ENCODE measurements at places on chromosomes 7 and 10. TPM values are rescaled to one million over a fixed set of nuclear protein-coding genes. Genes with fewer than 3 reads are reported as not detected.

DNA sequence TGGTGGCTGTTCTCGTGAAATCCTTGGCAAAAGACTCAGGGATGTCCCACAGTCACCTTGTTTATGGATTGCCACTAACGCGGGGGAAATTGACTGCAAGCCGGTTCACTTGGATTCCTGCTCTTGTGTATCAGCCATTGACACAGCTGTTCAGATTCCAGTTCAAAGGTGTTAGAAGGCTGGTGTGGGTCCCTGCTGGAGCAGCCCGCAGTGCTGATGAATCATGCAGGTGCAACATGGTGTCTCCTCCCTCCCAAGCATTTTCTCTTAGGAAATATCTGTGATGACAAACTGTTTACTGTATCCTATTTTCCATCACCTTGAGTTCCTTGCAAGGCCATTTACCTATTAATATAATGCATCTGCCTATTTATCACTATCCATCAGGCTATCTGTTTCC, 170.1 kb downstream of the GATA3 start:
- H3K4me3 ChIP-seq: no peak overlapping the region
- no peaks in the 10 kb centered on the region for H3K27me3 ChIP-seq
- no peak overlapping the region for H3K27ac ChIP-seq
- no peaks in the 10 kb centered on the region for H3K36me3 ChIP-seq
- no peak for DNase-seq
- peaks cover 15% of the 10 kb centered on the region for H3K4me1 ChIP-seq

DNA sequence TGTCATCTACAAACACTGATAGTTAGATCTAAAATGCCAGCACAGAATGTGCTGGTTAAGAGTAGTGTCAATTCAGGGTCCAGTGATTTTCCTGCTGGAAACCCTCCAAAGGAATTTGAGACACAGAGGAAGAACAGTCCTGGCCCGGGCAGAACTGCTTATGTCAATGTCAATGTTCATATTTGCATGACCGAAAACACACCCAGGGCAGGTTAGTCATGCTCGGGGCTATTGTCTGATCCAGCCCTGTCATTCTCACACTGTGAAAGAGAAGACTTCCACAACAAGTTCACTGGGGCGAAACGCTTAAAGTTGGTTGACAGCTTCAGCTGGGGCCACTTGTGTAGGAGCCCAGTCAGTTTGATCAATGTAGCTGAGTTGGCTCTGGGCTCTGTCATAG, 139.3 kb downstream of the C1GALT1 start:
- H3K27me3 ChIP-seq: no peaks in the 10 kb centered on the region
- no peaks in the 10 kb centered on the region for H3K4me1 ChIP-seq
- no peak for DNase-seq
- H3K4me3 ChIP-seq: no peak overlapping the region

The ARHGAP22 gene
- polyA plus RNA-seq: not detected

GRCh38 chr7:128039544-128039953, 8.3 kb upstream of the LRRC4 start:
- H3K4me1 ChIP-seq: no peaks in the 10 kb centered on the region
- H3K27me3 ChIP-seq: no peaks in the 10 kb centered on the region
- DNase-seq: no peak
- H3K4me3 ChIP-seq: no peak overlapping the region

- H3K4me3 ChIP-seq: peak overlapping the region; percentile 70
- no peaks in the 10 kb centered on the region for H3K36me3 ChIP-seq
- H3K27me3 ChIP-seq: no peaks in the 10 kb centered on the region
- H3K27ac ChIP-seq: peak overlapping the region; percentile 91
- DNase-seq: no peak
Measured at GRCh38 chr10:78301891-78302738, 268.5 kb downstream of the RPS24 start.

DNA sequence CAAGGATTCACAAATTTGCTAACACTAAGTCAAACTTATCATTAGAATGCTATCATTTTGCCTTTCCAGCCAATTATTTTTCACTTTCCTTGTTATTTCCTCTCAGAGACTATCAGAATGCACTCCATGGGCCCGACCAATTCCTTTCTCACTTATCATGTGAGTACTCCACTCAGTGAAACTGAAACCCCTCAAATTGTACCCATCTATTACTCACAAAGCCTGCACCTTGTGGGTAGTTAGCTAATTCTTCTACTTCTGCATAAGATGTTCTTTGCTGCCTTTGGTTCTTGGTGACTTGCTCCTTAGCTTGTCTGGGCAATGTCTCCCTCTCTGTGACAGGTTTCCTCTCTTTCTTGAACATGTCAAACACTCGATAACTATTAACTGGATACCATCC, 35.2 kb upstream of the MBL2 start:
- no peaks in the 10 kb centered on the region for H3K4me1 ChIP-seq
- H3K36me3 ChIP-seq: no peaks in the 10 kb centered on the region
- no peak overlapping the region for H3K27ac ChIP-seq
- DNase-seq: no peak

- H3K27me3 ChIP-seq: no peaks in the 10 kb centered on the region
Measured at GRCh38 chr10:129662426-129662825, 195.4 kb downstream of the MGMT start.

The COL17A1 gene
- polyA plus RNA-seq: not detected

The CASTOR2 gene
- 0.55 TPM for polyA plus RNA-seq

DNA sequence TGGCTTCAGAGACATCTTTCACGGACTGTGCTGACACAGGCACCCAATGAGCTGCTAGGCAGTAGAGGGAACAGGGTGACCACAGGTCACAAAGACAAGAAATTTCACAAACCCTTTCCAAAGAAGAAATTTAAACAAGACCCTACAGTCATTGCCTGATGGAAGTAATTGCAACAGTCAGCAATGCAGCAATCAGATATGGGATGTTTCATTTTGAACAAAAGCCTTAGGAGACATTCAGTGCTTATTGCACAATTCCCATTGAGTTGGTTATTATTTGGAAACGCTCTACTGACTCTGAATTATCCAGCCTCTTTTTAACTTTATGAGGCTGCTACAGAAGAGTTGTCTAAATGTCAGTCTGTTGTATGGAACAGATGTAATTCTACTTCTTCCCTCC, 85.5 kb downstream of the ETV1 start:
- DNase-seq: no peak
- no peak overlapping the region for H3K4me3 ChIP-seq
- H3K27ac ChIP-seq: no peak overlapping the region
- H3K4me1 ChIP-seq: peaks cover 16% of the 10 kb centered on the region
- H3K27me3 ChIP-seq: no peaks in the 10 kb centered on the region
- H3K36me3 ChIP-seq: no peaks in the 10 kb centered on the region

The GFRA1 gene
- not detected for polyA plus RNA-seq

DNA sequence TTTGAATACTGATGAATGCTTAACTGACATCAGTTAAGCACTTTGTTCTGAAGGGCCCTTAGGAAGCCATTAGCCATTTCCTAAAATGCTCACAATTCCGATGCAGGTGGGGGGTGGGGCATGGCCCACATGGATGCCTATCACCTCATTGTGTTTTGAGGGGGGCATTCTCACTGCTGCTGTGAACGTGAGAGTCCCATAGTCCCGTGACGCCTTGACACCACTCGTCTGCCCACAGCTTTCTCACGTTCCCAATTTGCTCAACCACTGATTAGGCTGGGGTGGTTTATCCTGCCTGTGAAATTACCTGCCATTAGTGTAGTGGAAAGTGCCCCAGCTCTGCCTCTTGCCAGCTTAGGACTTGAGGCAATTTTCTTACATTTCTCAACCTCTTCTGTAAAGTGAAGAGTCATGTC, 31.9 kb downstream of the DUSP5 start:
- no peak overlapping the region for H3K27ac ChIP-seq
- no peaks in the 10 kb centered on the region for H3K36me3 ChIP-seq
- no peak overlapping the region for H3K4me3 ChIP-seq

- no peaks in the 10 kb centered on the region for H3K36me3 ChIP-seq
- no peaks in the 10 kb centered on the region for H3K27me3 ChIP-seq
- H3K4me3 ChIP-seq: no peak overlapping the region
- H3K27ac ChIP-seq: no peak overlapping the region
- H3K4me1 ChIP-seq: no peaks in the 10 kb centered on the region
Measured at GRCh38 chr10:108036265-108036664, 871.8 kb upstream of the SORCS1 start.

The PROSER2 gene
- 0.18 TPM for polyA plus RNA-seq

The GNGT1 gene
- not detected for polyA plus RNA-seq

The ELOVL3 gene
- polyA plus RNA-seq: not detected

- H3K27ac ChIP-seq: no peak overlapping the region
- H3K27me3 ChIP-seq: peaks cover 13% of the 10 kb centered on the region
- peaks cover 13% of the 10 kb centered on the region for H3K4me1 ChIP-seq
- no peaks in the 10 kb centered on the region for H3K36me3 ChIP-seq
- H3K4me3 ChIP-seq: no peak overlapping the region
- no peak for DNase-seq
Measured at GRCh38 chr7:1665549-1666316, 4.3 kb upstream of the ELFN1 start.

GRCh38 chr10:3891396-3891795, 106.4 kb upstream of the KLF6 start:
- DNase-seq: no peak
- peak overlapping the region; percentile 89 for H3K27ac ChIP-seq
- H3K4me1 ChIP-seq: peaks cover 70% of the 10 kb centered on the region
- no peaks in the 10 kb centered on the region for H3K27me3 ChIP-seq

The VWDE gene
- polyA plus RNA-seq: 0.26 TPM

The CDHR1 gene
- not detected for polyA plus RNA-seq

GRCh38 chr7:42736931-42737330, 174.9 kb downstream of the C7orf25 start:
- no peak for DNase-seq
- no peak overlapping the region for H3K27ac ChIP-seq
- H3K36me3 ChIP-seq: no peaks in the 10 kb centered on the region
- H3K4me1 ChIP-seq: no peaks in the 10 kb centered on the region
- H3K27me3 ChIP-seq: no peaks in the 10 kb centered on the region
- no peak overlapping the region for H3K4me3 ChIP-seq

- no peak overlapping the region for H3K27ac ChIP-seq
- DNase-seq: peak; percentile 21
- no peaks in the 10 kb centered on the region for H3K36me3 ChIP-seq
- H3K27me3 ChIP-seq: peaks cover 5% of the 10 kb centered on the region
- no peak overlapping the region for H3K4me3 ChIP-seq
Measured at GRCh38 chr7:130242198-130243014, 24.3 kb upstream of the CPA2 start.

DNA sequence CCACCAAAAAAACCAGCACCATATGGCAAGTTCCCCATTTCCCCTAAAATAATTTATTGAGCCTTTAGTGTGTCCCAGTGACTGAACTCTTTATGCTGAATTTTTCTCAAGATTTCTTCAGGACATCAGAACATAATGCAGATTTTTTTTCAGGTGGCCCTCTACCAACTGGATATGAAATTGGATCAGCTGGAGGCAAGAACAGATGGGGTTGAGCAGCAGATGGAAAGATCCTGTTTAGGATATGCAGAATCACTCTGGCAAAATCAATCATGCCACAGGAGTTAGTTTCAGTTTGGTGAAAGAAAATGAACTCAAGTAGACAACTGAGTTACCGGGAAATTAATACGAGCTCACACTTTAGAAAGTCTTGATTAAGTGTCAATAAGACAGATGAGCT, 761.5 kb upstream of the C7orf33 start:
- no peaks in the 10 kb centered on the region for H3K4me1 ChIP-seq
- no peak overlapping the region for H3K27ac ChIP-seq
- H3K36me3 ChIP-seq: no peaks in the 10 kb centered on the region
- no peak overlapping the region for H3K4me3 ChIP-seq

- peak within 1 kb of the TSS; percentile 70 for H3K4me3 ChIP-seq
- peak within 1 kb of the TSS; percentile 83 for H3K27ac ChIP-seq
- peaks cover 39% of the 10 kb centered on the region for H3K4me1 ChIP-seq
- H3K36me3 ChIP-seq: no peaks in the 10 kb centered on the region
- no peaks in the 10 kb centered on the region for H3K27me3 ChIP-seq
Measured at GRCh38 chr7:94509264-94509886, at the start of gene CASD1. TSS of gene CASD1 (plus strand) at chr7:94509809. CDS start at chr7:94510085, 276 bp downstream.

DNA sequence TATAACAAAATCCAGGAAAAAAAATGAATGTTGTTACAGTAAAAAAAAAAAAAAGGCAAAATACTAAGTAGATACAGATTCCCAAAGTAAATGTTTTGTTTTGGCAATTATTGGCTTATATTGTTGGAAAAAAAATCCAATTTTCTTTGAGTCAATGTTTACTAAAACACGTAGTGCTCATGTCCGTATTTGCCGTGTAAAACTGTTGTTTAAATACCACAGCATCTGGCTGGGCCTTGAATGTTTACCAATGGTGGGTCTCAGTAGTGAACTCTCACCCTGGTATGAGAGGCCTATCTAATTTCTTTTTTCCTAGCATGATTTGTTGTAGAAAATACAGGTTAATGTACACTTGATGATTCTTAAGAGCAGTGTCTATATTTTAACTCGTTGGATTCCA, 41.4 kb upstream of the SLC26A5 start:
- H3K27ac ChIP-seq: no peak overlapping the region
- H3K4me3 ChIP-seq: no peak overlapping the region
- no peaks in the 10 kb centered on the region for H3K36me3 ChIP-seq
- H3K4me1 ChIP-seq: no peaks in the 10 kb centered on the region
- H3K27me3 ChIP-seq: no peaks in the 10 kb centered on the region
- DNase-seq: no peak

- no peak overlapping the region for H3K27ac ChIP-seq
- DNase-seq: no peak
- H3K4me3 ChIP-seq: no peak overlapping the region
- H3K27me3 ChIP-seq: no peaks in the 10 kb centered on the region
- peaks cover 5% of the 10 kb centered on the region for H3K4me1 ChIP-seq
- no peaks in the 10 kb centered on the region for H3K36me3 ChIP-seq
Measured at GRCh38 chr10:24981161-24981710, 28.8 kb upstream of the PRTFDC1 start.

- H3K36me3 ChIP-seq: peaks cover 39% of the 10 kb centered on the region
- no peak for DNase-seq
- H3K4me1 ChIP-seq: peaks cover 65% of the 10 kb centered on the region
- no peaks in the 10 kb centered on the region for H3K27me3 ChIP-seq
Measured at GRCh38 chr7:55517191-55517633, 55.1 kb downstream of the VOPP1 start.

The VSTM4 gene
- polyA plus RNA-seq: not detected

DNA sequence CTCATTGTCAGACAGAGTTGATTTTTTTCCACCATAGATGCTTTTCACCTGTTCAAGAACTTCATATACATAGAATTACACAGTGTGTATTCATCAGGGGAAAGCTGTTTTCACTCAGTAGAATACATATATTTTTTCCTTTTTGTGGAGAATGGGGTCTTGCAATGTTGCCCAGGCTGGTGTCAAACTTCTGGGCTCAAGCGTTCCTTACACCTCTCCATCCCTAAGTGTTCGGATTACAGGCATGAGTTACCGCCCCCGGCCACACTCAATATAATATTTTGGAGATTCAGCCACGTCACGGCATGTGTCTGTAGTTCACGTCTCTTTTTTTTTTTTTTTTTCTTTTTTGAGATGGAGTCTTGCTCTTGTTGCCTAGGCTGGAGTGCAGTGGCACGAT, 7.5 kb upstream of the SMC3 start:
- H3K27ac ChIP-seq: no peak overlapping the region
- no peaks in the 10 kb centered on the region for H3K27me3 ChIP-seq
- no peak overlapping the region for H3K4me3 ChIP-seq
- DNase-seq: no peak

Measured in CD4-positive, alpha-beta memory T cell (primary cell).